Panc1 (cell line): ENCODE measurements at places on chromosomes 7 and 10.

GRCh38 chr7:35701287-35701900, 6.5 kb upstream of the HERPUD2 start:
- no peak for DNase-seq

DNA sequence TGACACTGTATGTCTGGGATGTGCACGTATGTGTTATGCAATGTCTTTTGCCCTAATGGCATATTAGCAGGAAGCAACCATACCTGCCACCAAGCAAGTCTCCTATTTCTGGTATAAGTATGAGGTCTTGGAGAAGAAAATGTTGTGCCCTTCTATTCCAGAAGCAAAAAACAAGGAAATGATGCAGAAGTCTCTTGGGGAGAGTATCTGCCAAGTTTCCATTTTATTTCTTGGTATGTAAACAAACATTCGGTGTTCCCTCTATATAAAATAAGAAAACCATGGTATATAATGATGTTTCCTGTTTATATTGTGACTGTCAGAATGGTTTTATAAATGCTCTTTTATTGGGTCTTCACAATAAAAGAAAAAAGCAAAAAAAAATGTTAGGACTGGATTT, 19.3 kb upstream of the MYO3A start:
- no peak for DNase-seq

GRCh38 chr7:68256295-68256694, 1259.7 kb downstream of the TYW1 start:
- DNase-seq = no peak

- no peak for DNase-seq
Observed at GRCh38 chr10:78545756-78546155, 512.1 kb downstream of the RPS24 start.
